KG1 (cell line): ENCODE measurements at places on chromosomes 12 and 14.
A peak's percentile ranks its signal among the peaks of the same experiment; 100 is the strongest.

GRCh38 chr12:2876431-2877046, 435 bp downstream of the FOXM1 start:
- DNase-seq, result peak; percentile 36

- no peak for DNase-seq
These were observed 98.1 kb upstream of the GRIP1 start for GRCh38 chr12:66776974-66777373.

DNA sequence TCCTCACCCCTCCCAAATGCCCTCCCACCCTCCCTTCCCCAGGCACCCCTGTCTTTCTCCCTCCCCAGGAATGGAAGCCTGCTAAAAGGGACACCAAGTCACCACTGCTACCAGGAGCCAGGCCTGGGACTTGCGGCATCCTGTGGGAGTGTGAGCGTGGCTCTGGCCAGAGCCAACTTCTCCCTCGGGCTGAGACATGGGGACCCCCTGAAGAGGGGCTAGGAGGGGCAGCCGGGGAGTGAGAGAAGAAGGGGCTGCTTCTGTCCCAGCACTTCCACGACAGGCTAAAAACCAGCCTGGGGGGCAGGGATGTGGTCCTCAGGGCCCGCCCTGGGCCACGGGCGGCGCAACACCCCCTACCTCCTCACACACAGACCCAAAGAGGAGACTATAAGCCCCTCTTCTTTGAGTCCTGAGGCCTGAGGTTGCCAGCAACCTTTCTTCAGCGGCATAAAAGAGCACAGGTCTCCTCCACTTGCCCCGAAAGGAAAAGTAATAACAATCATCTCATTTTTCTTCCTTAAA, 278.9 kb downstream of the DPF3 start:
- no peak for DNase-seq

DNA sequence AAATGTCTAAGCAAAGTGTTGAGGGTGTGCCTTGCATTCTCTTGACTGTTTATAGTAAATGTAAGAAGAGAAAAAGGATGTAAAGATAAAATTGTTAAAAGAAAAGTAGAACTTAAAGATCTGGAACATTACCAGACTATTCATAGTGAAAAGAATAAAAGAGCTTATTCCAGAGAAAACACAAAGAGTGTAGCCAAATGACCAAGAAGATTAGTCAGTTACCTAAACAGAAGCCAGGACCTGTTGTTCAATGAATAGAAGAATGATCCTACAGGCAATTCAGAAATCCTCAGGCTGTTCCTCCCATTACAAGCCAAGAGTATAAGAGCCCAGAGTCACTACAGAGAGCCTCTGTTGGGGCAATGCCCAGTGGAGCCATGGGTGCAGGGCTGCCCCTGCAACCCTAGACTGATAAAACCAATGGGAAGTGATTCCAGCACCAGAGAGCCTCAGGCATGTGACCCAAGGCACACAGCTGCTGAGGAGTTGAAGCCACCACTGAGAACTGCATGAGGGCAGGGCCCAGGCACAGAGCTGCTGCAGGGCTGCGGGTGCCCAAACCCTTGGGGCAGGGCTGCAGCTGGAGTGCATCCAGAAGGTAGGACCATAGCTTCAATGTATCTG, 91.1 kb upstream of the SLC38A4 start:
- DNase-seq, result no peak

- no peak for DNase-seq
These were observed 6.1 kb upstream of the ALDH1L2 start for GRCh38 chr12:105090361-105090760.

DNA sequence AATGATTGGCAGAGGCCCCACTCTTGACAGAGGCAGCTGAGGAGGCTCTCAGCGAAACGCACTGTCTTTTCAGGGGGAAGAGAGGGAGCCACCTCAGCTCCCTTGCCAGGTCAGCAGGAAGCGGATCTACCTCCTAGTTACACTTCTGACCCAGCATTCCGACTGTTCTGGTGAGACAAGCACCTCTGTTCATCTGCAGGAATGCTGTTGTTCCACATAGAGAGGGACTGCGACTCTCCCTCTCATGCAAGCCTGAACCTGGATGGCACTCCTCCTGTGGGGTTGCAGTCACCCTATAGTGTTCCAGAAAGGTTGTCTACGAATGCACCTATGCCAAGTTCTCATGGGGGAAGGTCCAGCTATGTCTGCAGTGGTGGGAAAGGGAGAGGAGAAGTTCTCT, 37.1 kb upstream of the AEBP2 start:
- no peak for DNase-seq

GRCh38 chr12:107233551-107233950, 140.2 kb upstream of the CRY1 start:
- DNase-seq, result no peak
